Urinary bladder (tissue), 4 donors: ENCODE measurements at places on chromosomes 7 and 10. TPM values are rescaled to one million over a fixed set of nuclear protein-coding genes. Genes with fewer than 3 reads are reported as not detected.

Gene TRPV5
- polyA plus RNA-seq: not detected

Gene FOXI2
- 0.58 TPM for polyA plus RNA-seq

Gene EIF4H
- polyA plus RNA-seq: 292 TPM

DNA sequence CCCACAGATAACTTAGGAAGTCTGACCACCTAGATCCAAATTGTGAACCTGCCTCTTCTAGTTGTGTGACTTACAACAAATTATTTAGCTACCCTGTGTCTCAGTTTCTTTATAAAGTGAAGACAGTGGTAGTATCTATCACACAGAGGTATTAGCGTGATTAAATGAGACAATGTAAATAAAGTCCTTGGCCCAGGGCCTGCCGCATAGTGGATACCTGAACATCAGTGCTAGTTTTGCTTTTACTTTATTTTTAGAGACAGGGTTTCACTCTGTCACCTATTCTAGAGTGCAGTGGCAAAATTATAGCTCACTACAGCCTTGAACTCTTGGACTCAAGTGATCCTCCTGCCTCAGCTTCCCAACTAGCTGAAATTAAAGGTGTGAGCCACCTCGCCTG lies 177.1 kb downstream of the CDK14 start:
- no peak for DNase-seq

- no peak for DNase-seq
Observed at GRCh38 chr7:31310321-31310935, 30.1 kb downstream of the NEUROD6 start.

- no peak for DNase-seq
Observed at GRCh38 chr7:146177301-146177700, 60.7 kb downstream of the CNTNAP2 start.

DNA sequence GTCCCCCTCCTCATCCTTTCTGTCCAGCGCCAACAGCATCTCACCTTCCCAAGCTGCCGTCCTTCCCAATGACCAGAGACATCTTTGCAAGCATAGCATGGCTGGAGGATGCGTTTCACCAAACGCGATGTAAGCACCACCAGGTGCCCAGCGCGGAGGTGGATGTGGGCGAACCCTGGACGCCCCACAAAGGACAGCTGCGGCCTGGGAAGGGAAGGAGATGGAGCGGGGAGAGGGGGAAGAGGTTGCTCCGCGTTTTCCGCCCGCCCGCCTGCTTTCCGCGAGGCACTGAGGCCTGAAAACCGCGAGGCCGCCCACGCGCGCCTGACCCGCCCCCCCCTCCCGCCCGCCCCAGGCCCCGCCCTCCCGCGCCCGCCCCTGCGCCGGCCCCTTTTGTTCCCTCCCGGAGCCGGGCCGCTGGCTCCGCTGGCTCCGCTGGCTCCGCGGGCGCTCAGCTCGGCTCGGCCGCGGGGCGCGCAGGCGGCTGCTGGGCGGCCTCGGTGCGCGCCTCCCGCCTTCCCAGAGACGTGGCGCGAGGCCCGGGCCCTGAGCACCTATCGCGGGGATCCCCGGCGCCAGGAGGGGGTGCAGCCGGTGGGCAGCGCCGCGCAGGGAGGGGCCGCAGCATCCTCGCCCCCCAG lies at the start of gene CLIP2:
Gene CLIP2 (plus strand): TSS at position 390 of the 641 bp plus-strand sequence. CDS start 28,140 bp downstream, outside the sequence.
- DNase-seq: no peak

GRCh38 chr7:83921271-83921940 lies 272.5 kb upstream of the SEMA3E start:
- DNase-seq: no peak
